ENCODE measurements at places on chromosomes 6 and 20.

GRCh38 chr20:52496191-52496590 is 304.6 kb upstream of the ZFP64 start:
- no peak for DNase-seq

DNA sequence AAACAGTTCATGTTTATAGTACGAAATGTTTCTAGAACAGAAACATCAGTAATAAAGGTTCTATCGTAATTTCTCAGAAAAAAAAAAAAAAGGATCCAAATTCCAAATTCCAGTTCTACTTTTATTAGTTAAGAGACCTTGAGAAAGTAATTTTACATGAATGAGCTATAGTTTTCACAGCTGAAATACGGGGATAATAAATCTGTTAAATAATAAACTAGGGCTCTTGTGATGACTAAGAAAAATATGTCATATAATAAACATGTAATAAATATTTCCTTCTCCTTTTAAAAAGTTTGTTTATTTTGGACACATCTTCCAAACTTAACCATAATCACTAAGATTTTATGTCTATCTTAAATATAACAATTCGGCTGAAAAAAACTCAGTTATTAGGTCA is 17.8 kb downstream of the RARS2 start:
- no peak for DNase-seq

DNA sequence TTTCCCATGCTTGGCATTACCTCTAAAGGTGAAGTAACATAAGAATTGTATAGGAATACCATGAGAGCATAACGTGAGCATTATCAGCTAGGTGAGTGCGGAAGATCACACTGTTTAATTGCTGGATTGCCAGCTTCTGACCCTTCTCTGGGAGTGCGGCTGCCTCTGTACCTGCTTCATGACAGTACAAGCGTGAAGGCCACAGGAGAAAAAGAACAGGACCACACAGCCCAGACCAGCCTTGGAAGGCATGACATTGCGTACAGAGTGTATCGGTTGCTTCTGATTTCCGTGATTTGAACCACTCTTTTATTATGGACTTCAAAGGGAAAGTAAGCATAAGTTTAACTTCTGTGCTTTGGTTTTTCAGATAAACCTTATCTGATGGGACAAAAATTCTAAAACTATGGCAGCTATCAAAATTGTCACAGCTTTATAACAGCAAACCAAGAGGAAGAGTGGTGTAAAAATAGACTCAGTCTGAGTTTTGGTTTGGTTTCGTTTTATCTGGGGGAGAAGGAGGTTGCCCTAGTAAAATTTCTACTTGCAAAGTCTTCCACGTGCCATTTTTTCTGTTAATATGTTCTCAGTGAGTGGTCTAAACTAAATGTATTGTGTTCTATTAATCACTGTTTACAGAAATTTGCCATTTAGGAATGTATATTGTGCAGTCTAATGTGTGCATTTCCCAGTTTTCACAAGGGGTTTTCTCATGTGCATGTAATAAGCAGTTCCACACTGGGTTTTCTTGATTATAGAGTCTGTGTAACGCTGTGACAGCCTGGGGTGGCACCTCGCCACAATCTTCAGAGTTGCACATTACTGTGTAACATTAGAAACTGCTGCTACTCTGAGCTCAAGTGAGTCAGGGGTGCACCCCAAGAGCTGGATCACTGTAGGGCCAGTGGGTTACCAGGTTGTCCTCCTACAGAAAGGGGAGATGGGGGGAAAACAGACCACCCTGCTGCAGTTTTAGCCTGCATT is 97.3 kb downstream of the RPP40 start:
- no peak for DNase-seq

DNA sequence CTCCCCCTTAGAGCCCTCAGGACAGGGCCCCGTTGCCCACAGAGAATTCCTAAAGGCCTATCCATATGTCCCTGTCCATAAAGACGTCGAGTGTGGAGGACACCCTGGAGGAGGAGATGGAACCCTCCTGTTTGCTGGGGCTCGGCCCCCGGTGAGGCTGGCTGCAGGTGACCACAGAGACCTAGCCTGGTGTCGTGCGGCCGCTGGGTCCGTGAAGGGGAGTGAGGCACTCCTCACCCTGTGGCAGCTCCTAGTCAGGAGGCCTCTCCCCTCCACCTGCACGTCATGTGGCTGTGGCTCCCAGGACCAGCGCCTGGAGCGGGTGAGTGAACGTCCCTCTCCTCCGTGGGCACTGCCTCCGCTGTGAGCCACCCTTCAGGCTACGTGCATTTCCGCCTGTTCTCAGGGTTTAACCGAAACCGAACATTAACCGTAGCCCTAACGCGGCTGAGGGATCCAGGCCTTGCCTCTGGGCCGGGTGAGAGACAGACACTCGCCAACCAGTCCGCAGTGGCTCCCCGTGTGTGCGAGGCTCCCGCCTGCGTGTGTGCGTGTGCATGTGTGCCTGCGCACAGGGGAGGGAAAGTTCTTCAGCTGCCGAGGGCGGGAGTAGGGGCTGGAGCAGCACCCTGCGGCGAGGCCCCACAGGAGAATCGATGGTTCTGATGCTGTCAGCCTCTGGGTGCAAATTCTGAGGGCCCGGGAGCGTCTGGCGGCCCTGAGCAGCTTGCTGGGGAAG is 5.9 kb upstream of the TCEA2 start:
- DNase-seq: no peak

GRCh38 chr6:145506565-145506964 is 228.8 kb downstream of the EPM2A start:
- no peak for DNase-seq

GRCh38 chr20:4605166-4605565 is 116.5 kb upstream of the PRND start:
- DNase-seq: no peak

- no peak for DNase-seq
These were observed 9.6 kb upstream of the CST3 start for GRCh38 chr20:23647346-23647745.

Measured in NCI-H1436 treated with DMSO at 0.1 percent for 48 hours (cell line).